ENCODE measurements at places on chromosomes 12 and 14.

DNA sequence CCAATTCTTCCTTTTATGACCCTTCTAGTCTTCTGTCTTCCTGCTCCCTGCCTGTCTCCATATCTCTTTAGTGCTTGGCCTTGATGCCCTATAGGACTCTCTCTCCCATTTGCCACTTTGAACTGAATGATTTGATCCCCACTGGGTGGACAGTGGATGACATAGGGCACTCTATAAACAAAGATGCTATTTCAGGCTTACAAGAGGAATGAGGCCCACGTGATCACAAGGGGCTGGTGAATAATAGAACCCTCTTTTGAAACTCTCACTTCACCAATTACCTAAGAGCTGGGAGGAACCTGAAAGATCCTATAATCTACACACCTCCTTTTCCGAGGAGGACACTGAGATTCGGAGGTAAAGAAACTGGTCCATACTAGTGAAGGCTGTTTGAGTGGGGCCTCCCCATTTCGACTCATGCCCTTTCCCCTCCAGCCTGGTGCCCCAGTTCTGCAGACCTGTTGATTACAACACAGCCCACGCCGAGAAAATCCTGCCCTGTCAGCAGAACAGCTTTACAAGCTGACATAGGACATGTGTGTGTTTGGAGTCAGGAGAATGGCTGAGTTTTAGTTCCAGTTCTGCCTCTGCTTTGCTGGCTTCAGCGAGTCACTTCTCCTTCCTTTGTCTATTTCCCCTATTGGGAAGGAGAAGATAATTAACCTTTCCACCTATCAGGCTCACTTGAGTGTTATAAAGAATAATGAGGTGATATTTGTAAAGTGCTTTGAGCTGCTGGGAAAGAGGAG is 400.3 kb downstream of the ZFP36L1 start:
- DNase-seq = no peak

GRCh38 chr12:62306569-62307530 is 46.6 kb downstream of the USP15 start:
- no peak for DNase-seq

DNA sequence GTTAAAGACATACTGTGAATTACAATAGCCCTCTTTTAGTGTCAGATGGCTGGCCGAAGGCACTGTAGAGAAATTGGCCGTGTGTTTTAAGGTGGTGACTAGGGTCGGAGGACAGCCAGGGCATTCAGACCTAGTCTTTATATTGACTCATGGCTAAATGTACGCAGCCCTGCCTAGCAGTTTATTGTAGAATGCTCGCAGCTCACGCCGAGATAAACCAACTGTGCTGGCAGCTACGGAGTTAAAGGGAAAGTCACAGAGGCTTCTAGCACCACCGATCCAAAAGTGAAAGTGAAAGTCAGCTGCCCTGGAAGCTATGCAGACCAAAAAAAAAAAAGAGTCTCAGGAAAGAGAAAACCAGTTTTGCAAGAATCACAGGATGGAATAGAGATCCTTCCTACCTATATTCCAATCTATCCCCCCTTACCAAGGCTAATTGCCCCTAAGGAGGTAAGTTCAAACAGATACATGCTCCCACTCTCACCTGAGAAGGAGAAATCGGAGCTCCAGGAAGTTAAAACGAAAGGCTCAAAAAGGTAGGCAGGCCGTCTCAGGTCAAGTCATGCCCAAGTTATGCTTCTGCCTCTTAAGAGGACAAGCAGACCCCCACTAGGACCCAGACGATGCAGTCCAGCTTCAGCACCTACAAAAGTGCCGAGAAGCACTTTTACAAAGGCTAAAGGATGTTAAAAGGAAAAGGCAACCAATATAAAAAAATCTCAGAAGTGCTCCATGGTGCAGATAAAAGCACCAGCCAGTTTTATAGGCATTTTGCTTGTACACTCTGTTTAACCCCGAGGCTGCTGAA is 24.8 kb downstream of the KLRK1 start:
- peak; percentile 91 for DNase-seq

DNA sequence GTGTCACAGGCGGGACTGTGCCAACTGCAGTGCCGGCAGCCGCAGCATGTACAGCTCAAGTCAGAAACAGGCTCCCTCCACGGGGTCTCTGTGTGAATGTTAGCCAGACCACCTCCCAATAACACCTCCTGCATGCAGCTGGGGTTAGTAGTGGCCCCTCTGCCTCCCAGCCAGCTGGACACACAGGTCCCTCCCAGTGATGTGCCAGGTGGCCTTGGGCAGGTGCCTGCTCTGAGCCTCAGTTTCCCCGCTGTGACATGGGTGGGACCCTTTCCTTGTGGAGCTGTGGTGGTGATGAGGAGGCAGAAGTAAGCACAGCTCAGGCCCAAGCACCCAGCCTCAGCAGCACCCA is 139.9 kb downstream of the ADGRD1 start:
- DNase-seq = no peak

GRCh38 chr12:125890366-125890905 is 825.2 kb downstream of the AACS start:
- DNase-seq = no peak

DNA sequence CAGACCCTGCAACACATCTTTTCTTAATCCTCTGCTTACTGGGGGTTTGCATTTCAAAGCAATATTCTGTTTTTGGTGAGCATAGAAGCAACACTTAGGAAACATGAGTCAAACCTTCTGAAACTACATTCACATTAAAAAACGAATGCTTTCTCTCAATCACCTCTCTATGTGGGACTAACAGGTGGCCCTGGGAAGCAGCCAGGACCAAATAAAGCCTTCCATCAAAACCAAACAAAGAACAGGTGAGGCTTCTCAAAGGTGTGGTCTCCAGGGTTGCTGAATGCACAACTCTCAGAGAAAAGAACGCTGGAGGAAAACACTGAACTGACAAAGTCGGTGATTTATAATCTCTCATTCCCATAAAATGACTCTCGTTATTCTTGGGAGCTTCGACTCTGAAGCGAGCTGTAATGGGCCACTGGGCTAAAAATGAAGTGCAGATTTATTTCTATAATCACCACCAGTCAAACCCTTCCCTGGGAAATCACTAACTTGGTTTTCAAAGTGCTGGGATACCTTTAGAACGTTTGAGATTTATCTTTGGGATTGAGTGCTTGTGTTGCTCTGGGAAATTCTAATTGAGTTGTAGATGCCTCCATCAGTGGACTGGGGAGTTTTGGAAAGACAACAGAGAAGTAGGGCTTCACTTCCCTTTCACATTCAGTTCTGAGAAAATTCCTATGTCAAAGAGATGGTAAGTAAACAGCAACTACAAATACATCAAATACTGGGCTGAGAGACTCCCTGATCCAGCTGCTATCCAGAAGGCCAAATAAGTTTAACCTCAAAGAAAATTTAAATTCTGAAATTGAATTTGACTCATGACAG is 262.0 kb upstream of the TMPO start:
- DNase-seq = no peak

DNA sequence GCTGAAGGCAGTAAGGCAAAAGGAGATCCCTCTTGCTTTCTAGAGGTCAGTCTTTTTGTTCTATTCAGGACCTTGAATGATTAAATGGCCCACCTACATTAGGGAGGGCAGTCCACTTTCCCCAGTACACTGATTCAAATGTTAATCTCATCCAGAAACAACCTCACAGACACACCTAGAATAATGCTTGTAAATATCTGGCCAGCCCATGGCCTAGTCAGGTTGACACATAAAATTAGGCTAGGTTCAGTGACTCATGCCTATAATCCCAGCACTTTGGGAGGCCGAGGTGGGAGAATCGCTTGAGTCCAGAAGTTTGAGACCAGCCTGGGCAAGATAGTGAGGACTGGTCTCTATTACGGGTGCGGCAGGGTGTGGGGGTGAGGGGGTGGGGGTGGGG is 43.5 kb downstream of the MIPOL1 start:
- DNase-seq = no peak

Data from OCI-LY7 (cell line).